ENCODE measurements at places on chromosomes 1 and 21.
A peak's percentile ranks its signal among the peaks of the same experiment; 100 is the strongest.

DNA sequence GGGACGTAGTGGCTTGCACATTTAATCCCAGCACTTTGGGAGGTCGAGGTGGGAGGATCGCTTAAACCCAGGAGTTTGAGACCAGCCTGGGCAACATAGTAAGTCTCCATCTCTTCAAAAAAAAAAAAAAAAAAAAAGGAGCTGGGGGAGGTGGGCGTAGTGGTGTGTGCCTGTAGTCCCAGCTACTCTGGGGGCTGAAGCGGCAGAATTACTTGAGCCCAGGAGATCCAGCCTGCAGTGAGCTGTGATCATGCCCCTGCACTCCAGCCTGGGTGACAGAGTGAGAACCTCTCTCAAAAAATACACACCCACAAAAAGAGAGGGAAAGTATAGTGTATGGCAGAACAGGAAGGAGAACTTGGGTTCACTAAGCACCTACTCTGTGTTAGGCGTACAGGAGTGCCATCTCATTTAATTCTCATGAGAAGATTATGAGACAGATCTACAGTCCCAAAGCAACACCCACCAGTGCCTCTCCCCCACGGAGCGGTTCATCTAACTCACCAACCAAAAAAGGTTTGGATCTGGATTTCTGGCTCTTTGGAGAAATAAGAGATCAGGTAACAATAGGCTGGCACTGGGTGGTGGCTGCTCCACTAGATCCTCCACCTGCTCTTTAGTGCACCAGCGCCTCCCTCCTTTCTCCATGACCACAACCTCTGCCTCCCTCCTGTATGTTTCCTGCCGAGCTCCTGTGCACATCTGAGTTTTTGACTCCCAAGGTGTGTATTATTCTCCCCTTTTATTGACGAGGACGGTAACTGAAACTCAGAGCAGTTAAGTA is 1.4 kb upstream of the TRAF5 start:
- DNase-seq = no peak

GRCh38 chr1:245500546-245500945 is 345.8 kb downstream of the KIF26B start:
- no peak for DNase-seq

DNA sequence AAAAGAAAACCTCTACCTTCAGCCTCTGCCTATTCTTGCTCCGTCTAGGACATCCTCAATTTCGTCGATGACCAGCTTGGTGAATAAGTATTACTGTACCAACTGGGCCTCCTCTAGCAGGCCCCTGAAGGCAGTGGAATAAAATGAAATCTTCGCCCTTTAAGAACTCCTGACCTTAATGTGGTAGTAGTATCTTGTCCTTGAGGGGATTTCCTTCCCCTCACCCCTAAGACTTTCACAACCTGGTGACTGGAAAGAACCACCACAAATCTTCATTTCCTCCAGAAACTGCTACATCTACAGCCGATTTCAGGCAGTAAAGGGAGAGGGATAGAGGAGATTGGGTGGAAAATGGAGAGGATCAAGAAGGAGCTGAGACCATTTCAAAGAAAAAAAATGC is 1.6 kb upstream of the HAX1 start:
- no peak for DNase-seq

- DNase-seq = no peak
These were observed 267.2 kb upstream of the SGIP1 start for GRCh38 chr1:66266756-66267155.

- DNase-seq = no peak
These were observed 4.8 kb upstream of the CRYBG2 start for GRCh38 chr1:26358411-26359384.

DNA sequence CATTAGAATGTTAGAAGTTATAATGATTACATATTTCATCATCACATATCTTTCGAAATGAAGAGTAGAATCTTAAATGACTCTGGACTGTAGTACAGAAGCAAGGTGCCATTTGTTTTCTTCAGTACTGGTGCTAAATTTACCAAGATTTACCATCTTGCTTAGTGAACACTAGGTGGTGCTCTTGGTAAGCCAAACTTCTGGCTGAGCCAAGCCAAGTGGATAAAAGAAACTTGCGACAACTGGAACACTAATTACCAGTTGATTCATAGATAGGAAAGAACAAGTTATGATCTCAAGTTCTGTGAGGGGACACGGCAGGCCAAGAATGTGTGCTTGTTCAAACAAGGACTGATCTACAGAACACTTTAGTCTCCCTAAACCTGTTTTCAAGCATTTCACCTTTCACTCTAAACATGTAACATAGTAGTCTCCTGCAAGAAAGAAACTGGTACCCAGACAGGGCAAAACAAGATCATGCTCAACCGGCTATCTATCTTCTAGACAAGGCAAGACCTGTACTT is 19.8 kb downstream of the SPRTN start:
- peak; percentile 59 for DNase-seq

DNA sequence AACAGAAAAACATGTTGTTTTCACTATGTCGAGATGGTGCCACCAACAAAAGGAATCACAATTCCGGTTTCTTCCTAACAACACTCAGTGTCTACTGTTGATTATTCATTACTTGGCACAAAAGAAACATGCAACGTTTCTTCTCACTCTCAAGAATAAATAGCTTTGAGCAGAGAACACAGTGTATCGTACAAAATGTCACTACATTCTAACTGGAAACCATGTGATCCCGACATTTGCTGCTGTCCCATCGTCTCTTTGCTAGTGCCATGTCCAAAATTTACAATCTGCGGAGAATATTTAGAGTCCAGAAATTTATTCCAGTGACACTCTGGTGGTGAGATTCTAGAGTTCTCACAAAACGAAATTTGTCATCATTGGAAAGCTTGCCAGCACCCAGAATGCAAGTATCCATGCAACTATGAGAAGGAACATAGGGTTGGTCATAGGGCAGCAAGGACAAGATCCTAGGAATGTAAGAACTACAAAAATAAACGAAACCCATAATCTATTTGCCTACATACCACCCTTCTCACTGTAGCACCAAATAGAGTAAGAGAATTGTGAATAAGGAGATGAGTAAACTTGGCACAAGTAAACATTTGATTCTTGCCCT is 505.1 kb downstream of the LTN1 start:
- DNase-seq = no peak

DNA sequence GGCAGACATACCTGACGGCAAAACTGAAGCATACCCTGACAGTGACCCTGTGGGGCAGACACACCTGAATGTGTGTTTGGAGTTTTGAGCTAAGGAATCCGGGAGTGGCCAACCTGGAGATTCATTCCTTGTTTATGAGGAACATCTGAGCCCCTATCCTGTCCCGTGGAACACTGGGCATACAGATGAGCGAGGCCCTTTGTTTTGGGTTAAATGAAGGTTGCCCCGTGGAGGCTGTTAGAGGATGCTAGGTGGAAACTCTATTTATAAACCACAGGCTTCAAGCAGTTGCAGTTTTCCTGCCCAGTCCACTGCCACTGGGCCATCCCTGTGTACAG is 18.1 kb downstream of the GALNT2 start:
- DNase-seq = no peak

DNA sequence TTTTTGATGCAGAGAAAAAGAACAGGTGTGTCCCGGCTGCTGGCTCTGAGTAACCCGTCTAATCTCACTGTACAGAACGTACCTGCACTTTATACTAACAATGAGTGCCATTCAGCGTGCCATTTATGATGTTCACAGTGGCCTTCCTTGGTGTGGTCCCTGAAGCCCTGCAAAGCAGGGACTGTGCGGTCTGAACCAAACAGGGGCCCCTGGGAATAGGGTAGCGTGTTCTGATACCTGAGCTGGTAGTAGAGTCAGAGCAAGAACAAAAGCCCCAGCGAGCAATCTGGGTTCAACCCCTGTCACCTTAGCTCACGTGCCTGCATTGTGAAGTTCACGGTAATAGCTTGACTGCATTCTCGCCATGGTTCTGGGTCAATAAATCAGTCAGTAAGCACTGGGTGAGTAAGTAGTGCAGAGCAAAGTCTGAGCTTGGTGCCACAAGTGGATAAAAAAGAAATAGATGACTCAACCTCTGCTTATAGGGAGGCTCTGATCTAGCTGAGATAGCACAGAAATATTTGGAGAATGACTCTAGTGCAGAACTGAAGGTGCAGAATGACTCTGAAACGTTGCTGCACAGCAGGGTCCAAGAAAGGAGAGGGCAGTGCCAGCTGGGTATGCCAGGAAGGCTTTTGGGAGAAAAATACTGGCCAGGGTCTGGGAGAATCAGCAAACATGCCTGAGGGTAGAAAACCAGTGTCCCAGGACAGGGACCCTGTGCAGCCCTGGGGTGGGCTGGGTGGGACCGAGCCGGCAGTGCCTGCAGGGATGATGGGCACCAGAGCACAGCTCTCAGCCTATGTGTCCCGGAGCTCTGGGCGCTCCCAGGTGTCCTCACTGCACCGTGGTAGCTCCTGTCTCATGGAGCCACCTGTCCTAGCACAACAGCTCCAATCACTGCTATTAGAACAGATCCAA is 125.9 kb downstream of the RHOU start:
- DNase-seq = no peak

DNA sequence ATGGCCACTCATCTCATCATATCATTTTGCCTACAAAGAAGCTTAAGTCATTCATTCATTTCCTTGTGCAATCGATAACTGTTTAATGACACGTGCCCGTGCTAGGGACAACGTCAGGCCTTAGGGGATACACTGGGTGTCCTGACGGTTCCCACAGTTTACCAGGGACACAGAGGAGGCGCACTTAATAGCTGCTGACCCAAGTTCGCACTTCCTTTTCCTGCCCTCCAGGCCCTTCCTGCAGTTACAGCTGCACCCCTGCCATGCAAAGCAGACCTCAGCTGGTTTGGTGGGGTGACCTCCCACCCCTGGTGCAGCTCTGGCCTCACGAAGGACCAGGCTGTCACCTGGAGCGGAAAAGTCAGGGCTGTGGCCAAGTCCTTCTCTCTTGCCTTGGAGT is 4.2 kb downstream of the SPATA21 start:
- peak; percentile 45 for DNase-seq

GRCh38 chr1:230175163-230175747 is 108.2 kb downstream of the GALNT2 start:
- no peak for DNase-seq

DNA sequence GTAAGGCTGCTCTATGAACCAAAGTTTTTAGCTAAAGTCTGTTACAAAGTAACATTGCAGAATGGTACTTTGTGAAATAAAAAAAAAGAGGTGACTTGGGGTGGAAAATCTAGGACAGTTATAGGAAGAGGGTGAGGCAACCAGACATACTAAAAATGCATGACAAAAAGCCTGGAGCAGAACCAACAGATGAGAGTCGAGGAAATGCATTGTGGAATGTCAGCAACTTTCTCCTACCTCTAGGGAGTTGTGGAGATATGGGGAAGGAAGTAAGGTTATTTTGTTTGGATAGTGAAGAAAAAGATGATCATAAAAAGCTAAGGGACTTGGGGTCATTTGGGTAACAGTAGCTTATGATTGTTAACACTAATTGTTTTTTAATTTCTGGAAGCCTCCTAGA is 295.6 kb downstream of the S1PR1 start:
- DNase-seq = no peak
